ENCODE measurements at places on chromosomes 7 and 10.

GRCh38 chr10:102434394-102435132, 2.2 kb upstream of the CUEDC2 start:
- no peak for DNase-seq

- no peak for DNase-seq
Measured at GRCh38 chr7:140902303-140902953, 22.3 kb downstream of the BRAF start.

DNA sequence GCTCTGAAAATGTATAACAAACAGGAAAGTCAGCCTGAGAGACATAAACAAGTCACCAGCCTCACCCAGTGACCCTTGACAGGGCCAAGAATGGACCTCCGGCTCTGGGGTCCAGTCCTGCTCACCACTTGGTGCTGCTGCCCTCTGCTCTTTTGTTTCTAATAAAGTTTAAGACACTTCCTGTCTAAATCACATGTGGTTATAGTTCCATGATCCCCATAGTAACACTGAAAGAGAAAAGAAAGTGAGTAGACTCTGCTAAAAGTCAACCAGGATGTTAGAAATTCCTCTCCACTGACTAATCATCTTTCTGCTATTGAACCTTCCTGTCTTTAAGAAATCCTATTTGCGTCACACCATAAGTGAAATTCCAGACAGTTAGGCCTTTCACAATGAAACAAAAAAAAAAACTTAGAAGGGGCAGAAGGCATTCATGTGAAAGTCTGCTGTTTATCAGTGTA, 179.2 kb upstream of the BET1 start:
- DNase-seq, result no peak

- DNase-seq, result no peak
Measured at GRCh38 chr10:21522631-21523406, 2.7 kb downstream of the SKIDA1 start.

DNA sequence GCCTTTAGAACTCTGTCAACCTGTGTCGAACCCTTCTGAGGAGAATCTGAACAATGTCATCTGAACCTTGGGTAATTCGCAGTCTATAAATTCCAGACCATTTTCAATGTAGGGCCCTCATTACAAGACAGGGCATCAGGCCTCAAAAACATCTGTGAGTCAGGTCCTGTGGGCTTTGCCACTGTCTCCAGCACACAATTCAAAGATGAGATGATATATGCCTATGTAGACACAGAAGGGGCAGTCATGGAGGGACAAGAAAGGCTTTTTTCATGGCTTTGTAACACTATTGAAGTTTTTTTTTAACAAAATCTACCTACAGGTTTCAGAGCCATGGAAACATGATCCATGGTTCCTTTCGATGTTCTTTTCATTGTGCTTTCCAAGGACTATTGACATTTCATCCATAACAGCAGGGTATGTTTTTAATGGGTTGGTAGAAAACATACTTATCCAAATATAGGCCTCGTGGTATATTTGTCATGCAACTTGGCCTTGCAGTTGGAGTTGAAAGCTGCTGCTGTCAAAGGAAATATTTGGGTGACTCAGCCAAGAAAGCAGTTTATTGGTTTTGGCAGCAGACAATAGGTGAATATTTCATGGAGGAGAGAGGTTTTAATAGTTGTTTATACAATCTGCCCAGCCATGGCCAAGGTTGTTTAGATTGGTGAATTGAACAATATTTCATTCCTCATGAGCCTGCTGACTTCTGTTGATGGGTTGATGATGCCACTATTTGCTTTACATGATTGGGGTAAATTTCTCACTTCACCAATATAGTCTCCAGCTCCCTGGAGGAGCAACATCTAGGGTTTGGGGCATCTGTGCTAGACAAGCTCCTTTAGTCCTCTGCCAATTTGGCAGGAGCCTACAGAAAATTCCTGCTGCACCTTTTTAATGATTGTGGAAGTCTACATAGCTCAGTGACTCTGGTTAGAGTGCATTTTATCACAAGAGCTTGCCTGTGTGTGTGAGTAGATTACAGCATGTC, 158.4 kb upstream of the TMEM72 start:
- no peak for DNase-seq

DNA sequence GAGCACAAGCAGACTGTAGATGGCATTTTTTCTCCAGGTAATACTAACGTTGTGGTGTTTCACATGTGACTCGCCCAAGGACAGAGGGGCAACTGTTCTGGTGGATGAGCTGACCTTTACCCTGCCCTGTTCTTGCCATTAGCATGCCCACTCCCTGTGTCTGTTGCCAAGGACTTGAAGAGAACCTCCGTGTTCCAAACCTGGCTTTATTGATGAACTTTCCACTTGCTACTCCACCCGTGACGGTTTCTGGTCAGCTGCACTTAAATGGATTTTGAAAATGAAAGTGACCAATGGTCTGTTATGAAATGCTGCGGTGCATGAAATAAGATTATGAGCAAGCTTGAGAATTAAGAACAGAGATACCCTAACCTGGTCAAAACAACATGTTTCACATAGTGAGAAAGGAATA, 30.4 kb downstream of the LRRC4 start:
- no peak for DNase-seq

Measured in cortex of kidney (tissue), 1 donor.